A549 treated with CpdA at 1 μM for 4 hours (cell line): ENCODE measurements at places on chromosomes 1 and 21. TPM values are rescaled to one million over a fixed set of nuclear protein-coding genes. Genes with fewer than 3 reads are reported as not detected.

Gene E2F2
- 2.3 to 2.7 TPM (median 2.5 TPM) in 5 replicates for total RNA-seq

Gene TRIM17
- not detected in 5 replicates for total RNA-seq

Gene DCST1
- total RNA-seq: 0.02 TPM in 1 of 5 replicates, not detected in the others

Gene TCEA3
- 0.17 to 0.42 TPM (median 0.29 TPM) in 5 replicates for total RNA-seq

Gene GBP6
- not detected in 5 replicates for total RNA-seq

Gene GJB5
- total RNA-seq: 0.03 to 0.13 TPM (median 0.09 TPM) in 3 of 5 replicates, not detected in the others

Gene NBPF11
- total RNA-seq: 4.3 to 5.7 TPM (median 5.0 TPM) in 5 replicates

Gene DTL
- total RNA-seq: 19.2 to 25.0 TPM (median 22.7 TPM) in 5 replicates

Gene PAPPA2
- total RNA-seq: 0.01 TPM in 1 of 5 replicates, not detected in the others

Gene TDRKH
- total RNA-seq: 5.9 to 6.9 TPM (median 6.6 TPM) in 5 replicates

Gene PBX1
- 20.5 to 27.3 TPM (median 24.8 TPM) in 5 replicates for total RNA-seq

Gene KCNA2
- total RNA-seq: 0.01 to 0.05 TPM (median 0.03 TPM) in 3 of 5 replicates, not detected in the others

Gene NCAM2
- not detected in 5 replicates for total RNA-seq

Gene ZBED6
- 1.2 to 4.3 TPM (median 3.2 TPM) in 5 replicates for total RNA-seq

Gene DDR2
- 0.15 to 0.67 TPM (median 0.33 TPM) in 5 replicates for total RNA-seq

Gene SLAMF8
- not detected in 5 replicates for total RNA-seq

Gene MAEL
- total RNA-seq: not detected in 5 replicates

Gene GIPC2
- total RNA-seq: 0.02 to 0.04 TPM in 2 of 5 replicates, not detected in the others

Gene RXRG
- not detected in 5 replicates for total RNA-seq

Gene SPRR3
- total RNA-seq: 0.22 TPM in 1 of 5 replicates, not detected in the others

Gene S100A1
- total RNA-seq: 0.55 to 0.96 TPM (median 0.86 TPM) in 4 of 5 replicates, not detected in the other

Gene ETNK2
- 3.0 to 4.1 TPM (median 3.4 TPM) in 5 replicates for total RNA-seq
